Caco-2 (cell line): ENCODE measurements at places on chromosomes 2 and 18.
A peak's percentile ranks its signal among the peaks of the same experiment; 100 is the strongest.

DNA sequence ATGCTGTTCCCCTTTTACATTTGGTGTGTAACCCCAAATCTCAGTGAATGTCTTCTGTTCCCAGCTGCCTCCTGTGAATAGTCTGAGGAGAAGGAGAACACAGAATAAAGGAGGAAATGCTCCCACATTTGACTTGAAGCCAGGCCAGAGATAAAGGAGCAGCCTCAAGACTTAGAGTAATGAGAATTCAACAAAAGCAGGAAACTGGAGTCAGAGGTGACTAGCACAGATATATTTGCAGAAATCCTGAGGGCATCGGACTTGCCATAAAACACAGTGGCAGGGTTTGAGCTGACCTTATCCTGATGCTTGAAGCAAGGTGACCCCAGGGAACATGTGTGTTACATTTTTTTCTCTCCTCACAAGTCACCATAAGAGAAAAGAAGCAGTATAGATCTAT lies 291.4 kb upstream of the RND3 start:
- no peak for DNase-seq

GRCh38 chr2:61328707-61329251 lies 142.1 kb downstream of the USP34 start:
- no peak for DNase-seq

GRCh38 chr2:216495656-216496055 lies 3.0 kb upstream of the RPL37A start:
- DNase-seq, result no peak

DNA sequence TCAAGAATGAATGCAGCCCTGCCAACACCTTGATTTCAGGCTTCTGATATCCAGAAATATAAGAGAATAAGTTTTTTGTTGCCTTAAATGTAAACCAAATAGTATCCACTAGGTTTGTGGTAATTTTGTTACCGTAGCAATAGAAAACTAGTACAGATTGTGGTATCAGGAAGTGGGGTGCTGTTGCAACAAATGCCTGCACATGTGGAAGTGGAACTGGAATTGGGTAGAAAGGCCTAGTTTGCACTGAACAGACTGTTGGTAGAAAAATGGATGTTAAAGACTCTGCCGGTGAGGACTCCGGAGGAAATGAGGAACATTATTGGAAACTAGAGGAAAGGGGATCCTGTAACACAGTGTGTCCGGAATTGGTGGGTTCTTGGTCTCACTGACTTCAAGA lies 145.8 kb upstream of the MGAT5 start:
- no peak for DNase-seq

- no peak for DNase-seq
These were observed 88.8 kb downstream of the CD8B2 start for GRCh38 chr2:106575955-106576354.

DNA sequence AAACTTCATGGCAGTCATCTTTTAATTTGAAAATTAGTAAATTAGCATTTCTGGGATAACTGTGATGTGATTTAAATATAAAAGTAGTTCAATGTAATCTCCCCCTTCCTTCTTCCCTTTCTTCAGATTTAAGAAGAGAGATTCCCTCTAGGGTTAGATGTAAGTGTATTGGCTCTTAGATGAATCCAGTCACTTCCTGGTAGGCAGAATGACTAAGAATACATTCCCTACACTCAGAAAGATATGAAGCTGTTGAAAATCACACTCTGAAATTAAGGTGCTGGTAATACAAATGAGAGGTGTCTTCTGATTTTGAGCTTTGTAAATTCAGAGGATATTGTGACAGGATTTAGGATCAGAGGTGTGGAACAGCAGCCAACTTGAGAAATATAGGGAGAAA lies 71.6 kb downstream of the TDRD15 start:
- DNase-seq, result no peak

GRCh38 chr2:195612611-195613495 lies 44.2 kb upstream of the SLC39A10 start:
- DNase-seq, result peak; percentile 78

- no peak for DNase-seq
These were observed 93.2 kb downstream of the MYOM1 start for GRCh38 chr18:3126457-3127097.

GRCh38 chr2:8247905-8248622 lies 433.8 kb upstream of the ID2 start:
- no peak for DNase-seq

DNA sequence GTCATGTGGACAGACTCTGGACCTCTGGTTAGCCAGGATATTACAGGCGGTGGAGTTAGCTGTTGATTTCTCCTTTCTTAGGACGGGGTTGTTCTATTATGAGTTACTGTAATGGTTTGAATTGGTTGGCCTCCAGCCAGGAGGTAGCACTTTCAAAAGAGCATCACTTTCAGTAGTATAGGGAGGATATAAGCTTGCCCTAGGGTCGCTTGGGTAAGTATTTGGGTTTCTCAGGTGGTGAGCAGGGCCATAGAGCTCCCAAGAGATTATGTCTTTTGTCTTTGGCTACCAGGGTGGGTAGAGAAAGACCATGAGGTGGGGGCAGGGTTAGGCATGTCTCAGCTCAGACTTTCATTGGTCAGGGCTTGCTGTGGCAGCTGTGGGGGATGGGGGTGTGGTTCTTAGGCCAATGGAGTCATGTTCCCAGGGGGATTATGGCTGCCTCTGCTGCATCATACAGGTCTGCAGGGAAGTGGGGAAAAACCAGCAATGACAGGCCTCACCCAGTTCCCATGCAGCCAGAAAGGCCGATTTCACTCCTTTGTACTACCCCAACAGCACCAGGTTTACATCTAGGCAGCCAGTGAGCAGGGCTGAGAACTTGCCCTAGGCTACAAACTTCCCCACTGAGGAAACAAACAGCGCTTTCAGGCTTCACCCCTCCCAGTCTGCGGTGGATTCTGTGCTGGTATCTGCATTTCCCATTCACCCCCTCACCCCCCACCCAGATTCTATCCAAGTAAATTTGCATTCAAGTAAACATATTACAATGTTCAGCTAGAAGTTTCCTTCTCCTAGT lies 89.4 kb upstream of the SLC38A11 start:
- DNase-seq, result no peak

GRCh38 chr2:180133736-180134135 lies 126.6 kb upstream of the CWC22 start:
- DNase-seq, result no peak

GRCh38 chr18:22871809-22872525 lies 61.2 kb upstream of the RBBP8 start:
- DNase-seq, result no peak

DNA sequence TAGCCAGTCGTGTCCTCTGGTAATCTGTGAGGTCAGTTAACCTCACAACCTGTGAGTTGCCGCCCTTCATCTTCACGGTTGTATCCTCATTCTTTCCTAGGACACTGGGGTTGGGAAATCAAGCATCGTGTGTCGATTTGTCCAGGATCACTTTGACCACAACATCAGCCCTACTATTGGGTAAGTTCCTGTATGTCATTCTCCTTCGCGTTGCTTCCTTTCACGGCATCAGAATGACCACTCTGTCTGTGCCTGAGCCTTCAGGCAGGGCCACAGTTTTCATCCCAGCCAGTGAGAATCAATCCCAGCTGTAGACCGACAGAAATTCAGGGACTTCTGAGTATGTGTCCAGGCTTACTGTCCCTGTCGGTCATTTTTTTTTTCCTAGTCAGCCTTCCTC lies 67.1 kb downstream of the RAB31 start:
- DNase-seq, result no peak

- no peak for DNase-seq
These were observed 149.3 kb downstream of the COL6A3 start for GRCh38 chr2:237264480-237265219.
